NCI-H460 (cell line): ENCODE measurements at places on chromosomes 7 and 10.

DNA sequence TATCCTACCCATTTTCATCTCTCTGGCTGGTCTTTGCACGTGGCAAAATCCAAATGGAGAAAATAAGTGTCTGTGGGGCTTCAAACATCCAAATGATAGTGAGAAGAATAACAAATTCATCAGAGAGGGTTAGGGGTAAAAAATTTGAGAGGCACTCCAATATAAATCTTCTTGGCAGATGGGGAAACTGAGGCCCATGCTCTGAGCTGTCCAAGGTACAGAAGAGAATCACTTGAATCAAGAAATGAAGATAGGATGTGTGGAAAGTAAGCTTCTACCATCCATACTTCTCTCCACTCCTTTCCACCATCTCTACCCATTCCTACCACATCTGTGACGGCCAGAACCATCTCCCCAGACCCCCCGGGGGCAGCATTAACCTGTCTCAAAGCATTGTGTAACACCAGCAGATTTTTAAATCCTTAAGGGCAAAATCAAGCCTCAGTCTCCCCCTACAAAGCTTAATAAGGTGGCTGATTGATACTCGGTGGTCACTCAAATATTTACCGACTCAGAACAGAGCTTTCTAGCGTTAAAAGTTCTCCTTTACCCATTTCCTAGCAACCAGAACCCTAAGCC is 818 bp downstream of the GOT1 start:
- no peak for DNase-seq

DNA sequence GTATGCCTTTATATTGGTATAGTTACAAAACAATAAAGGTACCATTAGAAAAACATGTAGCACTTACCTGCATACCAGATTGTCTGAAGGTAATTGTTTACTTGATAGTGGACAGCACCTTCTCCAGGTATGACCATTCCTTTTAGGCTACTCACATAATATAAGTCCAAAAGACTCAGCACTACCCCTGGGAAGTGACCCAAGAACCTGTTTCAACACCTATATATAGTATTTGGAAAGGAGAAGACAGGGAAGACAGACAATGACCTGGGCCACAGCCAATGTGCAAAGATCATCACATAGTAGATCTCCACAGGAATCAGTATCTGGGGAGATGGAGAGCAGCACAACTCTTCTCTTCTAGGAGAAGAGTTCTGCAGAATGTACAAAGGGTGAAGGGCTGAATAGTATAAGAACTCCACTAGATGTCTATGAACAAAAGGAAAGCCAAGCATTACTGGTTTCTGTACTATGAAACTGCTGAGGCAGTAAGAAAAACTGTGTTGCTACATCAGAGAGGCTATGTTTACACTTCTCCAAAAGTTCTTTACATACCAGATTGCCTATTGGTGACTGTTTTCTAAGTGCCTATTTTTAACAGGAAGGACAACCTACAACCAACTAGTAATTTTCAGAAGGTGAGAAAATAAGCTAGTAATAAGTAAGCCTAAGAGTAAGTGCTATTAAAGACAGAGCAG is 159.2 kb downstream of the BTAF1 start:
- DNase-seq = no peak

GRCh38 chr7:134359787-134360432 is 43.2 kb upstream of the SLC35B4 start:
- no peak for DNase-seq

- DNase-seq = no peak
These were observed 50.0 kb downstream of the PLXNA4 start for GRCh38 chr7:132526111-132526740.

- no peak for DNase-seq
These were observed 445.8 kb downstream of the PLXNA4 start for GRCh38 chr7:132130497-132130896.

DNA sequence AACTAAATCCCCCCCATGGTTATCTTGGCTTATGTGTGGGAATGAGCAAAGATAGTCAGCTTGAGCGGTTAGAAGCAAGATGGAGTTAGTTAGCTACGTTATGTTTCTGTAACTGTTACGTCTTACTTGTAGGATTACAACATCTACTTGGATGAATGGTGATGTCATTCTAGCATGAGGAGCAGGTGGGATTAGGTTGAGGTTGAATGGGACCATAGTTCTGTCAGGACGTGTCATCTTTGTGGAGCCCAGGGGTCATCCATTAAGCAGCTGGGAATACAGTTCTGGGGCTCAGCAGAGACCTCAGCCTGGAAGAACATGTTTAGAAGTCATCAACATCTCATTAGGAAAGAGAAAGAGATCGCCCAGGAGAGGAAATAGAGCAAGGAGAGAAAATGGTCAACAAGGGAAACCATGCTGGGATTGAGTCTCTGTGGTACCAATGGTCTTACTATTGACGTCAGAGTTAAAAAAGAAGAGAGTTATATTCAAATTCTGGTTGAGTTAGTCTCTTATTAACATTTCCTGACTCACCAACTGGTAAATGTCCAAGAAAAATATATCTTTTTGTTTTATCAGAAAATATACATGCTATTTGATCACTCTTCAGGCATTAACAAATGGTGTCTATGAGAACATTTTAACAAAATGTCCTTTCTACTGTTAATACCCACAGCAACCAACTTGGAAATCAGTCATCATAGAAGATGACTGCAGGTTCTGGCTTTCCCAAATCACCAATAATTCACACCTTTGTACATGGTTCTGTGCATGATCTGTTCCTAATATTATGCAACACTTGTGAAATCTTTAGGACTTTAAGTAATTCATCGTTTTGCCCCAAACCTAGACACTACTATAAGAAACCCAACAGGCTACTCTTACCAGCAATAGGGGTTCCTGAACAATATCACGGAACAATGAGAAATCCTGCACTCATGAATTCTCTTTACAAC is 96.9 kb downstream of the KIAA1217 start:
- DNase-seq = no peak

DNA sequence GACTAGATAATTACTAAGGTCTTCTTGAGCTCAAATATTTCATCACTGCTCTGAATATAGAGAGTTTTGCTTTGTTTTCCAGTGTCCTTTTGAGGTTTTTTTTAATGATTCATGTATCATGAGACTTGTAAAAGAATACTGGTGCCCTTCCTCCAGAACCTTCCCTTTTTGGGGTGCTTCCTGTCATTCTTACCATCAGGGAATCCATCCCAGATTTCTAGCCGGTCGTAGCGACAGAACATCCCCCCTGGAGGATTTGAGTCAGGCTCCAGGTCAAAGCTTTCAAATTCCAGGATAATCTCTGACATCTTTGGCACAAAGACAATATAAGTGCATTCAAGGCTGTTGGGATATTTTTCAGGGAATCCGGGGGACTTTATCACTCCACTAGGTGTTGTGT is 71.0 kb downstream of the NRP1 start:
- no peak for DNase-seq

GRCh38 chr10:72333112-72334015 is 21.4 kb downstream of the DNAJB12 start:
- no peak for DNase-seq

GRCh38 chr10:122879339-122880273 is at the start of gene FAM24B:
FAM24B (minus strand) TSS chr10:122879581; CDS start chr10:122850515, 29,066 bp downstream.
- DNase-seq = peak; percentile 99

DNA sequence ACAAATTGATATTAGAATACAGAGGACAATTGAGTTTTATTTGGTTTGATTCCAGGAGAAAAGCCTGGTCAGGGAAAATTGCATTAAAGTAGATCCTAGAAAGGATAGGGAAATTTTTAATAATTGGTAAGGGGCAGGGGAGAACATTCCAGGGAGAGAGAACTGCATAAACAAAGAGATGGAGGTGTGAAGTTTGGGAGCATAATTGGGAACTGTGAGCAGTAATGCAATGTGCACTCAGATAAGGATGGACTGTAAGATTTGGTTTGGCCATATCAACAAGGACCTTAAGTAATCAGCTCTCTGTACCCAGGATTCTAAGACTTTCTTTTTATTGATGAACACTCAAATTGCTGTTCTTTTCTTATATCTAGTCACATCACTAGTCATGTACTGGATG is 41.4 kb downstream of the ZMYND11 start:
- no peak for DNase-seq
